ENCODE measurements at places on chromosomes 13 and 19.

- no peak for DNase-seq
Measured at GRCh38 chr19:3923096-3923758, 9.6 kb upstream of the NMRK2 start.

- peak; percentile 84 for DNase-seq
Measured at GRCh38 chr19:49637821-49638738, 1.9 kb downstream of the RRAS start.

DNA sequence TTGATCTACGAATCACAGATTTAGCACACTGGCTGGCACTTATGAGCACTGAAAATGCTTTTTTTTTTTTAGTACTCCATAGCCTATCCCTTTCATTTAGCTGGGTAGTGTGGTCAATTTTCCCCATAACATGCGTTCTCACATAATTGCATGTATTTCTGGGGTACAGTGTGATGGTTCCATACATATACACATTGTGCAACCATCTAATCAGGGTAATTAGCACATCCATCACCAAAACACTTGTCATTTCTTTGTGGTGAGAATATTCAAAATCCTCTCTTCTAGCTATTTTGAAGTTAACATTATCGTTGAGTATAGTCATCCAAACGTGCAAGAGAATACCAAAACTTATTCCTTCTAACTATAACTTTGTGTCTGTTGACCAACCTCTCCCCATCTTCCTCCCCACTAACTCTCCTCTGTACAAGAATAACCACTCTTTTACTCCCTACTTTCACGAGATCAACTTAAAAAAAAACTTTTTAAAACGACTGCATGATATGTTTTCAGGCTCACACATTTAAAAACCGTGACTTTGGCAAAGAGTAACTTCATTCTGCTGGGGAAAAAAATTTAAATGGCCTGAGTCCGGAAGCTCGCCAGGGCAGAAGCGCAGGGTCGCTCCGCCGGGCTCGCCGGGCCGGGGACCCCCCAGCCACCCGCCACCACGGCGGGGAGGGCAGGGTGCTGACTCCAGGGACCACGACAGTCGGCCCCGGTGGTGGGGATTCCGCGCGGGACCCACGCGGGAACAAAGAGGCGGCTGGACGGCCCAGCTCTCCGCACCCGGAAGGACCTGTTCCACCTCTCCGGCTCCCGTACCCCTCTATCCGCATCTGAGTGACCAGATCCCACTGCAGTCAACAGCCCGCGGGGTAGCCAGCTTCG lies 868 bp upstream of the UBAC2 start:
- peak; percentile 7 for DNase-seq

DNA sequence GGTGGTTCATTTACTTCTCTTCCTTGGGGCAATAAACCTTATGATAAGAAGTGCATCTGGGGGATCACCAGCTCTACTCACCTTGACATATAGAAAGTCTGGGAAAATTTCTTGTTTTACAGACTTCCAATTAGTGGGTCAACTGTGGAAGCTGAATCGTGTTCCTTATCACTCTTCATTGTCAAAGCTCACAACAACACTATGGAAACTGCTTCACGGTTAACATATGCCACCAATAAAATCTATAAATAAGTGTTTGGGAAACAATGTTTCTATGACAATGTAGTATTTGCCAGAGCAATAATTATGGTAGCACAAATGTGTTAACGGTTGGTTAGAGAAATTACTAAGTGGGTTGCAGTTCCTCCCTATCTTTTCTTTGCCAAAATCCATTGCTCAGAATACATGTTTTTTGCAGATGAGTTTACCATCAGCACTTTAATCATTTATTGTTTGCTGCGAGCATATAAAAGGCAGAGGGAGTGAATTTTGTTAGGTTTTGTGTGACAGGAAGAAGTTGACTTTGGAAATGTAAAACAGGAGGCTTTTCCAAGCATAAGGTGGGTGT lies 321.8 kb downstream of the RFC3 start:
- no peak for DNase-seq

- DNase-seq, result no peak
Measured at GRCh38 chr19:3586127-3586626, 899 bp downstream of the GIPC3 start.

- no peak for DNase-seq
Measured at GRCh38 chr19:49639401-49640112, 386 bp downstream of the RRAS start.

DNA sequence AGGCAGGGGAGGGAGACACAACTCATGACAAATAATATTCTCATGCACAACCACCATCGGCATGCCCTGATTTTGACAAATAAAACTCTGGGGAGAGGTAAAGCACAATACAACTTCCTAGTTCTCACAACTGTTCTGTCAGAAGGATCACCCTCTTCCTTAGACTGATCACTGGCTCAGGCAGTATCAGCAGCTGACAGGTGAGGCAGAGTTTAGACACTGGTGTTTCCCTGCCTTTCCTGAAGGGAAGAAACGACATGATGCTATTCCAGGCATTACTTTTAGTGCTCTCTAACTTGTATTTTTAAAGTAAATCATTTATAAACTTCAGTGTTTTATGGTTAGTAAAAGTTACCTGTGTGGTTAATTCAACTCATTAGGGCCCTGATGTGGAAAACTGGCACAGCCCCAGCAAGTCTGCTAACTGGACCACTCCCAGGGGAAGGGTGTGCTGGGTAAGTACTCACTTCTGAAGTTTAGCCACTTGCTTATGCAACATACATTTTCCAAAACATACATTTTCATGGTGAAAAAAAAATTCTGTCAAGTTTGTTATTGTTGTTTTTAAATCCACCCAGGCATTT lies 82.8 kb downstream of the CRYL1 start:
- DNase-seq, result no peak

DNA sequence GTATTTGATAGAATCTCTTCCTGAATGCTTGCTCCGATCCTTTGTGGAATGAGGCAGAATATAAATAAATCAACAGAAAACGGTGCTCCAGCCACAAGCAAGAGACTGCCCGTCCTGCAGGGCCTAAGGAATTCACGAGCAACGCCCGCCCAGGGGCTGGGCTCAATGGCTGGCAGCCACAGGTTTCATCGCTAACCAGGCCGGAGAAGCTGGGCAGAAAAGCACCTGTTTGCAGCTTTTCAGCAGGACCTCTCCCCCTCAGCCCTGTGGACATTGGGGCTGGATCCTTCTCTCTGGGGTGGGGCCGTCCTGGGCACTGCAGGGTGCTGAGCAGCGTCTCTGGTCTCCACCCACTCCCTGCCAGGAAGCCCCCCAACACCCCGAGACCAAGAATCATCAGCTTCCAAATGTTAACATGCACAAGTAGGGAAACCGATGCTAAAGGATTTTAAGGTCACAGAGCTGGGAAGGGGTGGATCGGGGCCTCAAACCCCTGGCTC lies 102.5 kb downstream of the GADD45B start:
- DNase-seq, result peak; percentile 85

DNA sequence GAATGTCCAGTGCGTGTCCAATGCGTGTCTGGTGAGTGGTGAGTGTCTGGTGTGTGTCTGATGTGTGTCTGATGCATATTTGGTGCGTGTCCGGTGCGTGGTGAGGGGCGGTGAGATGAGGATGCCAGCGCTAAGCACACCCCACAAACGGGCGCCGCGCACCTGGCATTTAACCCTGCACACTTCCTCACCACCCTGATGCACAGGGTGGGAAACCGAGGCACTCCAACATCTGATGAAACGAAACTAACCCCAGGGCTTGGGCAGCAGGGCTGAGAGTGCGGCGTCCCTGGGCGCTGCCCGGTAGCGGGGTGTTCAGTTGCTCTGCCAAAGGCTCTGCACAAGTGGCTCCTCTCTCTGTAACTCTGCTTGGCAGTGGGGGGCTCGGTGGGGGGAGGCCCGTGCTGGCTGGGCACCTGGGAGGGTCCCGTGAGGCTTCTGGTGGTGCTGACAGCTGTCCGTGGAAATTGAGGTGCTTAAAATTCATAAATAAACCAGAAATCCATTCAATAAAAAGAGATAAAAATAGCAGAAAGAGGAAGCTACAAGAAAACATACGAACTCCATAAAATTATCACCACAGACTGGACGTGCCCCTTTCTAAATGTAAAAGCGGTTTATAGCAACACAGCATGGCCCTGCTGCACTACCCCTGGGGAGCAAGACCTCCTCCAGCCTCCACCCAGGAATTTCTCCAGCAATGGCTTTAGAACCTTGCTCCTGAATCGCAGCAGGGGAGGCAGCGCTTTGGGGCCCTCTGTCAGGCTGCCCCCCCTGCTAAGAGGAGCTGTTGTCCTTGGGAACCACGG lies 76.0 kb downstream of the RASA3 start:
- DNase-seq, result no peak

GRCh38 chr13:32013181-32013580 lies 18.4 kb upstream of the FRY start:
- DNase-seq, result no peak

DNA sequence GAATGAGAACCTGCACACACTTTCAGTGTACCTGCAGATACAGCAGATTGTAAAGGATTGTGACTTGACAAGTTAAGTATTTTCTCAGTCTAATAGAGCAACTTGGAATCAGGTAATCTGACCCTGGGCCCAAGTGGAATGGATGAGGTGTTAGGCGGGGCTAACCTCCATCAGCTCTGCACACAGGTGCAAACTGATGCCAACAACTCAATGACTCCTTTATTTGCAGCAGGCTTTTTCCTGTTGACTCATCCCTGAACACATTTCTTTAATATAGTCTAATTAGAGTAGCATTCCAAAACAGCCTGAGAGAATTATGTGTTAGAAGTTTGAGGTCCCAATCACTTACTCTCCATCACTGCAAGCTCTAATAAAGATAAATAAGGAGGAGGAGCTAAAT lies 48.8 kb downstream of the TPT1 start:
- DNase-seq, result no peak

GRCh38 chr13:47000165-47000564 lies 103.3 kb upstream of the HTR2A start:
- DNase-seq, result no peak

- no peak for DNase-seq
Measured at GRCh38 chr13:39512687-39513086, 90.3 kb downstream of the LHFPL6 start.

GRCh38 chr13:40175639-40176038 lies 490.8 kb downstream of the FOXO1 start:
- no peak for DNase-seq

GRCh38 chr19:45924891-45925447 lies 10.4 kb upstream of the NANOS2 start:
- no peak for DNase-seq

DNA sequence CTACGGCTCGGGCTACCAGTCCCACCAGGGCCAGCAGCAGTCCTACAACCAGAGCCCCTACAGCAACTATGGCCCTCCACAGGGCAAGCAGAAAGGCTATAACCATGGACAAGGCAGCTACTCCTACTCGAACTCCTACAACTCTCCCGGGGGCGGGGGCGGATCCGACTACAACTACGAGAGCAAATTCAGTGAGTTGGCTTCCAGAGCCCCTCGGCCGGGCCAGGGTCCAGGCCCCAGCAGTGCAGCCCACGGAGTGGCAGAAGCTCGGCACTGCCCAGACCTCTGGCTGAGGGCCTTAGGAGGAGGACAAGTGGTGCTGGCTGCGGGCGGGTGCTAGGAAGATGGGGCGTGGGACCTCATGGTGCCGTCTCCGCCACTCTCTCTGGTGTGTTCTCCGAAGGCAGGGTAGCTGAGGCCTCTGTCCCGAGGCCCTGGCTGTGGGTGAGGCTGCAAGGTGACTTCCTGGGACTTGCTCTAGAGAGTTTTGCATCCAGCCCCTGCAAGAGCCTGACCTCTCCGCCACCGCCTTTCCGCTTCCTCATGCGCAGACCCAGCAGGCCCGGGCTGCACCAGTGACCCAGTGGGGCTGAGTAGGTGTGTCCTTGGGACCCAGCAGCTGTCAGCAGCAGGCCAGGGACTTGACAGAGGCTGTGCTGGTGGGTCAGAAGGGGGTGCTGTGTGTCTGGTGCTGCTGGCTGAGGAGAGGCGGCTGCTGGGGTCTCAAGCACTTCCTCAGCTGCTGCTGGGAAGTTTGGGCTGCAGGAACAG lies 13.5 kb upstream of the QTRT1 start:
- DNase-seq, result no peak

DNA sequence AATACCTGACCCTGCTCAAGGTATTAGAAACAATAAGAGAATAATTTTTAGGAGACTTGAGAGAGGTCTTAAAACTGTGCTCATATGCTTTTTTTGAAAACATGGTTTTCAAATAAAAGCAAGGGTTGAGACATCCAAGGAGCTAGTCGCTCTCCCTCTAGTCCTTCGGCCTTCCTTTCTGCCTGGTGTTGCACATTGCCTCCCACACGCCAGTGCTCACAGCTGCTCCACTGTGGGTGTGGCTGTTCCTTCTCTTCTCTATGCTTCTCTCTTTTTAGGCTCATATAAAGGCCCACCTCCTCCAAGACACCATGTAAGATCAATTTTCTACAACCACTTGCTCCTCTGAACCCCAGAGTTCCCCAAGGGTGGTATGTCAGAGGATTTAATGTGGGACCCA lies 352.6 kb downstream of the ENOX1 start:
- no peak for DNase-seq

DNA sequence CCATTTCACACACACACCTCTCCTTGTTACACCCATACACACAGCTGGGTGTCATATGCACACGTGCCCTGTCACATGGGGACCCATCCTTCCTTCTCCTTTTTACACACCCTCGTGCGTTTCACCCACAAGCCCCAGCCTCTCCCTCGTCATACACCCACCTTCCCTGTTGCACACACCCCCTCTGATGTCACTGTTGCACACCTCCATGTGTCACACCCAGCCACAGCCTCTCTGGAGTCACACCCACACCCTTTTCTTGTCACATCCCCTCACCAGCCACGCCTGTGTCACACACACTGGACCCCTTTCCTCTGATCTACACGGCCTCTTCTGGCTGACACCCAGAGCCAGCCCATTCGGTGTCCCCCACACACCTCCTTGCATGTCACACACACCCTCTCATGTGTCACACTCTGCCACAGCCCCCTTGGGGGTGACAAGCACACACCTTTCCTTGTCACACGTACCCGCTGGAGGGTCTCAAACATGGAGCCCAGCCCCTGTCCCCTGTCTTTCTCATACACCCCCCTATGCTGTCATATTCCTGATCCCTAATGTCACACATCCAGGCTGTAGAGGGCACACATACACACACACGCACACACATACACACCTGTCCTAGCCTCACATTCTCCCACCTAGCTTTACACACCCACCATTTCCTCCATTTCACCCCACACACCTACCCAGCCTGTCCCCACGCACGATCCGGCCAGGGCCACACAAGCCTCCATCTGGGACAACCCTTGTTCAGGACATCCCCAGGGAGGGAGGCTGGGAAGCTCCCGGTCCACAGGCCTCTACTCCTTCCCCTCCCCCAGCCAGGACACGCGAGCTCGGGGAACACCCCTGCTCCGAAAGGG lies 1.4 kb downstream of the NOVA2 start:
- DNase-seq, result no peak

DNA sequence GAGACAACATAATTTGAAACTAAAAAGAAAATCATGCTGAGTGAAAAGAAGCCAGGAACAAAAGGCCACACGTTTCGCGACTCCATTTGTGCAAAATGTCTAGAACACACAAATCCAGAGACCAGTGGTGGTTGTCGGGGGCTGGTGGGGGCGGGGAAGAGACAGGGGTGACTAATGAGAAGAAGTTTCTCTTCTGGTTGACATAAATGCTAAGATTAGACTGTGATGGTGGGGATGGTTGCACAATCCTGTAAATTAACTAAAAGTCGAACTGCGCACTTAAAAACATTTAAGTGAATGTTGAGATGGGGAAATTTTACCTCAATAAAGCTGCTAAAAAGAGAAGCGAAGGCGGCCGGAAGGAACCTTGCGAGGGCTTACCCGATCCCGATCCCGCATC lies 7.1 kb downstream of the AKAP8 start:
- no peak for DNase-seq

GRCh38 chr13:20989656-20990321 lies 71.6 kb downstream of the LATS2 start:
- no peak for DNase-seq

GRCh38 chr13:102466610-102467190 lies 64.9 kb upstream of the FGF14 start:
- DNase-seq, result no peak

Measured in fibroblast of skin of scalp (primary cell).